ENCODE measurements at places on chromosomes 2 and 18.

GRCh38 chr18:32177530-32177929 lies 12.3 kb upstream of the MEP1B start:
- no peak for DNase-seq

DNA sequence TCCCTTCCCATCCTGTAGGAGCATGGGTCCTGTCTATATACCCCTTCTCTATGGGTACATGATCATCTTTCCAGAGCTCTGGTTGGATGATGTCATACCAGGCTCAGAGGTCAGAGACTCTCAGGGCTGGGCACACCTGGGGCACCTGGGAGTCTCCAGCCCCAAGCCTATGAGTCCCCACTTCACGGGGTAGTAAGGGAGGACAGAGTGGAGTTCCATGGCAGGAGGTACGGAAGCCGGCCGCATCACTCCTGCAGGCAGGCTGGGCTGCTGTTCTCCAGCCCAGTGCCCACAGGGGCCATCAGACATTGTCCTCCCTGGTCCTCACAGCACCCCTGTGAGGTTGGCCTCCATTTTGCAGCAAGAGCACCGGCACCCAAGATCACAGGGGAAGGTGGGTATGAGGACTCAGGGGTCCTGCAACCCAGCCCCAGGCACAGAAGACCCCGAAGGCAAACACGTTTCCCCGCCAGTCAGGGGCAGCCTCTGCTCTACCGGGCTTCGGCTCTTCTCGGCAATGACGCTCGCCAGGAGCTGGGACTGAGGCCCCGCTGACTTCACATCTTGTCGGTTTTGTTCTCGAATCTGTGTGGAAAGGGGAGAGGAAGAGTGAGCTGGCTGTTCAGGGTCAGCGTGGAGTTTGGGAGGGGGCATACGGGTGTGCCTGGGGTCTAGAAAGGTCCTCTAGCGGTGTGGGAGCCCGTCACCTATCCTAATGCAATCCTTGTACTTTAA lies 91.5 kb downstream of the ADD2 start:
- DNase-seq: no peak

DNA sequence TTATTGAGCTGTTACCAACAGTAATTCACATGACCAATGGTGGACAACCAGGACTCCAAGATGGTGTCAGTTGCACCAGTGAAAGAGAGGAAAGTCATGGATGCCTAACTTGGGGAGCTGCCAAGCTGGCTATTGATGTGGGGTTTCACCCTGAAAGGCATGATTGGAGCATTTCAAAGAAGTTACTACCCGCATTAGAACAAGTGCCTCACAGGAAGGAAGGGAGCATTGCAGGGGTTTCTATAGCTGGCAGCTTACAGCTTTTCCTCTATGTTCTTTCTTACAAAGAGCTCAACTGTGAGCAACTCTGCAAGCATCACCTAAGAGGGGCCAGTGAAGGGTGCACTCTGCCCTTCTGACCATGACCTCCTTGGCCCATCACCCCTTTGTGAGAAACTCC lies 93.1 kb downstream of the TNFRSF11A start:
- no peak for DNase-seq

DNA sequence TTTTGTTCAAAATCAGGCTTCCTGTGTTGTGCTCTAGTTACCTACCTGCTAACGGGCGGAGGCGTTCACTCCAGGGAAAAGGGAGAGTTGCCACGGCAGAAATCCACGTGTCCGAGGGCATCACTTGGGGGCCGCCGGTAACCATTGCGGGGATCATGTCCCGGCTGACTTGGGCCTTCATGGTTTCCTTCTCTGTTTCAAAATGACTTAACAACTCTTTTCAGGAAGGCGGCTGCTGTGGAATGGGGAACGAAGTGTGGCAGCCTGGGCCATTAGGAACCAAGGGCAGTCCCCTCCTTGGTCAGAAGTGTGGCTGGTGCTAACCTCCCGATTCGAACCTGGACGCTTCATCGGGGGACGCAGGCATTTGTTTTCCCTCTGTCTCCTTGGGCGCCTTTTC lies 56.8 kb downstream of the INPP5D start:
- no peak for DNase-seq
